ENCODE measurements at places on chromosomes 16 and 17.

- DNase-seq = no peak
These were observed 14.7 kb upstream of the FAM83G start for GRCh38 chr17:19019041-19019941.

GRCh38 chr17:34000639-34001038 is 254.4 kb upstream of the CCL2 start:
- no peak for DNase-seq

DNA sequence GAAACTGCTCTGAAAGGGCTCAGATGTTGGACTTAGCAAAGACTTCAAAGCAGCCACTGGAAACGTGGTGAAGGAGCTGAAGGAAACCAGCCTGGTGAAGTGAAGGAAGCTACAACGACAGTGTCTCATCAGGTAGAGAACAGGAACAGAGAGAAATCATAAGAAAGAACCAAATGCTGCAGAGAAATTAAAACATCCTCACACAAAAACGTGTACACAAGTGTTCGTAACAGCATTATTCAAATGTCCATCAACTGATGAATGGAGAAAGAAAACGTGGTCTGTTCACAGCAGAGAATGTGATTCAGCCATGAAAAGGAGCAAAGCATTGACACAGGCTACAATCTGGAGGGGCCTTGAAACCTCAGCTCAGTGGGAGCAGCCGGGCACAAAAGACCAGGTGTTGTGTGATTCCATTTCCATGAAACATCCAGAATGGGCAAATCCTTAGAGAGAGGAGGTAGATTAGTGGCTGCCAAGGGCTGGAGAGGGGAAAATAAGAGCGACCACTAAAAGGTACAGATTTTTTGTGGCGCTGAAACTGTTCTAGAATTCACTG is 26.9 kb downstream of the IFT140 start:
- DNase-seq = no peak

- DNase-seq = no peak
These were observed 9.7 kb upstream of the ITGB3 start for GRCh38 chr17:47243737-47244598.

GRCh38 chr16:53785044-53785443 is 81.1 kb downstream of the FTO start:
- no peak for DNase-seq

DNA sequence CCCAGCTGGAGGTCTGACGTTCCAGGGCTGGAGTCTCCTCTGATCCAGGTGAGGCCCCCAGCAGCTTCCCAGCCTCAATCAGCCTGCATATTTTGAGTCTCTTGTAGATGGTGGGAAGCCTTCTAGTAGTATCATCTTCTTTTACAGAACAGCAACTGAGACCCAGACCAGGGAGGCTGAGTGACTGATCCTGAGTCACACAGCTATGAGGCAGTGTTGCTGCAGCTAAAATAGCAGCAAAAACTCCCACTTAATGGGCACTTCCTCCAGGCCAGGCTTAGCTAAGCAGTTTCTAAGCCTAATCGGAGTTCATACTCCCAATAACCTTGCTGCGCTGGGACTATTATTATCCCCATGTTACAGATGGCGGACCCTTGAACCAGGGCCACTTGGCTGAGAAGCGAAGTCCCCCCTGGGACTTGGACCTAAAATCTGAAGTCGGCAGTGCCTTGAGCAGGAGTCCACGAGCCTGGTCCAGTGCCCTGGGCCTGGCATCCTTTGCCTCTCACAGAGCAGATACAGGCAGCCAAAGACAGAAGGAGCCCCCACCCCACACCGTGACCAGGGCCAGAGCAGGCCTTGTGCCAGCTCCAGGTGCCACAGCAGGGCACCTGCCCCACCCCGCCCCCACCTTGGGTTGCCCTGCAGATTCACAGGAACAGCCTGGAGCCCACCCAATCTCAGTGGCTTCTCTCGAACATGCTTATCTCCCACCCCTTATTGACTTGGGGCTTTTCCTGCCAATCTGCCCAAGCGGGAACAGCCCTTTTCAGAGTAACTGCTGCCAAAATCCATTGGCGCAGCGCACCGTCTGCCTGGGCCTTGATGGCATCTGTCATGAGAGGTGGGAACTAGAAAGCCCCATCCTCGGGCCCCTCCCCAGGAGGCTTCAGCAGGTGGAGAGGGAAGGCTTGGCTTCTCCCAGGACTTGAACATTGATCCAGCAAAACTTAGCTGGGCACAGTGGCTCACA is 65.1 kb downstream of the SOCS1 start:
- no peak for DNase-seq

DNA sequence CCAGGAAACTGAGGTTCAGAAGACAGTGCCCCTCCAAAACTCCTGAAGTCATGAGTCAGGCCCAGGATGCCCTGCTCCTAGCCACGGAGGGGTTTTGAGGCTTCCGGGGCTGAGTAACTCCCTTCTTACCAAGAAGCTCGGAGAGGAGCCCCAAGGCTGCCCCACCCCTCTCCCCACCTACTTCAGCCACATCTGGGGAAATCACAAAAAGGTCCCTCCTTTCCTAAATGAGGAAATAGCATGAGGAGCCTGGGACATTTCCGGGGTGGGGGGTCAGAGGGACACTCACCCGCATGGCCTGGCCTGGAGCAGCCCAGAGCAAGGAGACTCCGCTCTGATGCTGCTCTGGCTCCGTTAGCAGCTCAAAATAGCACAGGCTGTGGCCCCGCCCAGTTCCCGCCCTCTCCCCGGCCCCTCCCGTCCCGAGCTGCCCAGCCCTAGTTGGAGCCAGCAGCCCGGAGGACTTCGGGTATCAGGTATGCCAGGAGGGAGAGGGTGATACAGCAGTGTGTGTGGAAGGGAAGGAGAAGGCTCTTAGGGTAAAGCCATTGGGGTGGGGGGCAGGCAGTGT is 40.1 kb downstream of the MYO18A start:
- DNase-seq = no peak

DNA sequence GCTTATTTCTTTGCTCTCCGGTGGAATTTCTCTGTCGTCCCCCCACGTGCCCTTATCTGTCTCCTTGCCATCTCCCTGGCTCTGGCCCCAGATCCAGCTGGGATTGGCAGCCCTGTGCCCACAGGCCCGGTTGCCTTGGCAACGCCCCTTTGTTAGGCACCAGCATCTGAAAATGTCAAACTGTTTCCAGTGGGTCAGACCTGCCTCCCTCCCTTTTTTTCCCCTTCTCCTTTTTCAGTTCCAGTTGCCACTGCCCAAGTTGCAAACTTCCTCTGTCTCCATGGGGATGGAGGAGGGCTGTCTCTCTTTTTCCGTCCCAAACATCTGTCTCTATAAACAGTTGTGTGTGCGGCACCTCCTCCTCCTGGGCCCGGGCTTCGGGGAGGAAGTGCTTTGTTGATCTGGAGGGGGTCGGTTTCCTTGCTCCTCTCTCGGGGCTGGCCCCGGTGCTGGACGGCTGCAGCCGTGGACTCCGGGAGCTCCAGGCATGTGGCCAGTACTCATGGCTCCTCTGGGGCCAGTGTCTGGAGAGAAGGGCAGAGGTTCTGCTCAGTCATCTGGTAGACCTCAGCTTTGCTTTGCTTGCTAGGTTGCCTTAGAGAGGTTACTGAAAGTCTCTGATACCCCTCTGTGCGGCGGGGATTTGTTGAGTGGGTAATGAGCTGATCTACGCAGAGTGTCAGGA is 35.3 kb downstream of the SOCS3 start:
- DNase-seq = no peak

DNA sequence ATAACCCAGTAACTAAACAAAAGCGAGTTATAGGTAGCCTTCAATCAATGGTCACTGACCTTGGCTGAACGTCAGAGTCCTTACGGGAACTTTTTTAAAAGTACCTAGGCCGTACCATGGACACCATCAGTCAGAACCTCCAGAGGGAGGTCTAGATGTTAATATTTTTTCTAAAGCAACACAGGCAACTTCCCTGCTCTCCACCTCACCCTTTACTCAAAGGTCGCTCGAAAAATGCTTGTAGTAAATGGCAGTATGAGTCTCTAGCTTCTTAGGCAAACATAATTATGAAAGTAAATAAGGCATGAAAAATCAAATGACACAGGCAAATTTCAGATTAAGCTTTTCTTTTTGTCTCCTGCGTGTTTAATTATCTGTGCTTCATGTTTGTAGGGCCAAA is 82.1 kb downstream of the SLC39A11 start:
- DNase-seq = no peak

GRCh38 chr17:1558401-1558800 is 4.2 kb downstream of the PITPNA start:
- no peak for DNase-seq
